ENCODE measurements at places on chromosomes 3 and 15.

GRCh38 chr15:40334541-40334940 lies 6.2 kb downstream of the CCDC9B start:
- no peak for DNase-seq

- no peak for DNase-seq
Measured at GRCh38 chr15:80942746-80943565, 46.7 kb downstream of the MESD start.

GRCh38 chr3:12999147-13000140 lies 73.8 kb downstream of the IQSEC1 start:
- DNase-seq, result peak; percentile 24

GRCh38 chr3:161296814-161297213 lies 74.5 kb downstream of the SPTSSB start:
- DNase-seq, result no peak
